Mesothelial cell of epicardium (in vitro differentiated cells): ENCODE measurements at places on chromosomes 3 and 15.

DNA sequence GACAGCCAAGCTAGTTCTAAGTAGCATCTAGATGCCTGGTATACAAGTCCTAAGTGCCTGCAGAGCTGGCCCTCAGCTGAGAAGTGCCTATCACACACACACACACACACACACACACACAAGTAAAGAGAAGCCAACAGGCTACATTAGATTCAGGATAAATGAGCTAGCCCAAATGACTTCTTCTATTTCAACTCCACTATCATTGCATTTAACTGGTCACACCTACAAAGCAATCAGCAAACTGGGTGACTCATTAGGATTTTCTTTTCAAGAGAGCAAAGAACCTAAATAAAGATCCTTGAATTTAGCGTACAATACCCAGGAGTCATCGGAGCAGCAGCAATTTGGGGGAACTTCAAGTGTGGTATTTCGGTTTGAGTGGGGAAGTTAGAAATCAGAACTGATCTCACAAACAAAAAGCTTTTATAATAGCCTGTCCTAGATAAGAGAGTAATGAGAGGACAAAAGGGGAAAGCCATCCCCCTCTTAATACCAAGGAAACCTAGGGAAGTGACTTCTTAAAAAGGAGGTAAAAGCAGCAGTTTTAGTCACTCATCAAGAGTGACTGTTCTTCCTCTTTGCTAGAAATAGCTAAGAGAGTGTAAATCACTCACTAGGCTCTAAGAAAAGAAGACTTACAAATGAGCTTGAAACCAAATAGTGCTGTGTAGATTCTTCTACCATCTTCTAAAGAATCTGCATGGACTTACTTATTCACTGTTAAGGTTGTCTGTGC, 112.7 kb downstream of the TNIK start:
- no peak for DNase-seq

DNA sequence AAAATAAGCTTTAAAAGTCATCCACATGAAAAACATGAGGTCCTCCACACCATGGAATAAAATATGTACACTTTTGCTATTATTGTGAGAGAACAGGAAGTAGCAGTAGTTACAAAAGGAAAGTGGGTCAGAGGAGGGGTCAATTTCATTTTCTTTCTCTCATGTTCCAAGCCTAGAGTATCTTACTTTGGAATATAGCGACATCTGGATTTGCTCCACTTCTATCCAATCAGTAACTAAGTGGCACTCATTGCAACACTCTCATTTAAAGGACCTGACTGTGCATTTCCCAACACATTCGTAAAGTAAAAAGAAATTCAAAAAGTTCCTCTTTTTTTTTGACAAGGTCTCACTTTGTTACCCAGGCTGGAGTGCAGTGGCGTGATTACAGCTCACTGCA, 637.3 kb downstream of the TUSC7 start:
- no peak for DNase-seq

DNA sequence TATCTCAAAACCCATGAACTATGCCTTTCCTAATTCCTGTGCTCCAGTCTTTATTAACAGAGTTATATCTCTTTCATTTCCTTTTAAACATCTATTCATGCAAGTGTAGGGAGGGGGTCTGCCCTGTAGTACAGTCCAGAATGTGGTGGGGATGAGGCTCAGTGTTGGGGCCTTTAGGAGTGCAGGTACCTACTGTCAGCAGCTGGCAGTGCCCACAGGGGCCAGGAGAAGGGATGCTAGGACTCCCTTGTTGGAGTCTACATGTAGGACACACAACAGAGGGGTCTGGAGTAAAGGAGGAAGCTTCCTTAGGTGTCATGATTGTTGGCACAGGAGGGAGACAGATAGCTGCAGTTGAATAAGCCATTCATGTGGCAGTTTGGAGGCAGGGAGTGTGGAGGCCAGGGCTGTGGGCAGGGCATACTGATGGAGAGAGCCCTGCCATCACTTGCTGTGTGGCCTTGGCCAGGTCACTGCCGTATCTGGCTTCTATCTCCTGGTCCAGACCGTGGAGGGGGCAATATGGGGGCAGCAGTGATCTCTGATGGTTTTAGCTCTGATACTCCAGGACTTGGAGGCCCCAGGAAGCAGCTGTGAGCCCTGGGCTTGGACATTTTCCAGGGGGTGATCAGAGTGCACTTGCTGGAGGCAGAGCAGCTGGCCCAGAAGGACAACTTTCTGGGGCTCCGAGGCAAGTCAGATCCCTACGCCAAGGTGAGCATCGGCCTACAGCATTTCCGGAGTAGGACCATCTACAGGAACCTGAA, 29.5 kb downstream of the ESYT3 start:
- DNase-seq: no peak

DNA sequence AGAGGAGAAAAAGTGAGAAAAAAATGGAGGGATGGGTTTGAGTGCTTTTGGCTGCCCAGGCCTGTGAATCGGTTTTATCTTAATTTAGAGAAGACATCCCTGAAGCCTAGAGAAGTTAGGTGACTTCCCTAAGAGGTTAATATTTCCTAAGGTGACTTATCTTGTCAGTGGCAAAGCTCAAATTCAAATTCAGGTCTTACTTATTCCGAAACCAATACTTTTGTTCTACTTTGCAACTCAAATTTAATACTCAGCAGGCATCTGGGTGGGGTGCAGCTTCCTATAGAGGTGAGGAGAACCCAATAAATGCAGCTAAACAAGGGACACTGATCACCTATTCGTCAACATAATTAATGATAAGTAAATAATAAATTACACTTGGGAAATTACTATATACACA, 54.9 kb upstream of the MYRIP start:
- no peak for DNase-seq

DNA sequence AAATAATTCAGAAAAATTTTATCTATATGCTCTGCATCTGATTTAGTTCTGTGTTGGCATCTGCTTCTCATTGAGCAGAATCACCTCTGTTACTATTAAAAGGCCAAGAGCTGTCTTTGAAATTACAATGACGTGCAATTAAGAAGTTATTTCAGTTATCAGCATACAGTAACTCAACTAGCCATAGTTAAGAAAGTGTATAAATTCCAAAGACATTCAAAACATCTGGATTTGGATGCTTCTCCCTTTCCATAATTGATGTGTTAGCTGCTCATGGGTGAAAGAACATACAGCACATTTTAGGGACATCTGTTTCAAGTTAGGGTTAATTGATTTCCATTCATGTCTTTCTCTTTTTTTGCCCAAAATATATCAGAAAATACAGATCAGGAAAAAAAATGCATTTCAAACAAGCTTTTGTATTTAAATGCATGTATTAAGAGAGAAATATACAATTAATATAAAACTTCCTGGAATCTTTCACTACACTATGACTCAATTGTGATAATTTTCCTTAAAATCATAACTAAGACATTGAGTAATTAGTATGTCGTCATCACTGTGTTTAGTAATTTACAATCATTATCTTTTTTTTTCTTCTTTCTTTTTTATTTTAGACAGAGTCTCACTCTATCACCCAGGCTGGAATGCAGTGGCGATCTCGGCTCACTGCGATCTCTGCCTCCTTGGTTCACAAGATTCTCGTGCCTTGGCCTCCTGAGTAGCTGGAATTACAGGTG, 82.7 kb upstream of the MBNL1 start:
- DNase-seq: no peak

DNA sequence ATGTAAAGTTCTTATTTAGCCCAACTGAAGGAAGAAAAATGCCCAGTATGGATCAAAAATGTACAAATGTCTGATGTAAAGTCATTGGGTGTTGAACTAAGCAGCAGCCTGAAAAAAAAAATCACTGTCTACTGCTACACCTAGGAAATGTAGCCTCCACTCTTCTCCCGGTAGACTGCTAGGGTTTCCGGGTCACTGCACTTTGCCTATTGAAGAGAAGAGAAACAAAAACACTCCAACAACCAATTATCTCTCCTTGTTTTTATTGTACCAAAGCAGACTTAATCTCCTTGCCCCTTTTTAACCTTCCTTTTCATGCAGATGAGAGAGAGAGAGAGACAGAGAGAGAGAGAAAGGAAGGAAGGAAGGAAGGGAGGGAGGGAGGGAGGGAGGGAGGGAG, 140.2 kb upstream of the SETMAR start:
- DNase-seq: no peak

DNA sequence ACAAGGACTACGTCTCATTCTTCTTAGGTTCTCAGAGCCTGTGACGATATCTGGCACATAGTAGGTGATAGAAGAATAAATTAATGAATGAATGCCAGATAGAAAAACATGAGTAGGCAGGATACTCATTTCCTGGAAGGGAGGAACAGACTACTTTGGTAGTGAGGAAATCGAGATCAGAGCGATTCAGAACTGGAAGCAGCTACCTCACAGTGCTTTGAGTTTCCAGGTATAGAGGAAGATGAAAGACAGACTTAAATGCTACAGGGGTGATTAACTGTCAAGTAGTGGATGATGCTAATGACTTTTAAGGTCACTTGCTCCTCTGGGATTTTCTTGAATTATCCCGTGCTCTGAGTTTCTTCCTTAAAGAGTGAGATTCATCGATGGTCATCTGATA, 951.5 kb upstream of the CFAP20DC start:
- DNase-seq: no peak

- DNase-seq: no peak
Observed at GRCh38 chr15:99340347-99340746, 89.1 kb downstream of the LRRC28 start.

- no peak for DNase-seq
Observed at GRCh38 chr15:32682569-32682968, 35.2 kb upstream of the GREM1 start.

DNA sequence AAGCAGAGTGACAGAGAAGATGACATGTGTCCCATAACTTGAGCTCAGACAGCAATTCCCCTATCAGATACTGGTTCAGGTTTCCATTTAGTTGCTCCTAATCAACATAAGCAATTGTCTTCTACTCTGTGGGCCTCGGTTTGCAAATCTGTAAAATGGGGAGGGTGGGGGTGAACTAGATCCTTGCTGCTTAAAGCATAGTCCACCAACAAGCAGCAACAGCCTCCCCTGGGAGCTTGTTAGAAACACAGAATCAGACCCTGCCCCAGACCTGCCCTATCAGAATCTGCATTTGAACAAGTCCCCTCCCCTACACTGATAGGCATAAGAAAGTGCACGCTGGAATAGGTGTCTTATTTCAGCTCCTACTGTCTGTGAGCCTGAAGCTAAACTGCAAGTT, 87.8 kb downstream of the CEMIP start:
- DNase-seq: no peak

DNA sequence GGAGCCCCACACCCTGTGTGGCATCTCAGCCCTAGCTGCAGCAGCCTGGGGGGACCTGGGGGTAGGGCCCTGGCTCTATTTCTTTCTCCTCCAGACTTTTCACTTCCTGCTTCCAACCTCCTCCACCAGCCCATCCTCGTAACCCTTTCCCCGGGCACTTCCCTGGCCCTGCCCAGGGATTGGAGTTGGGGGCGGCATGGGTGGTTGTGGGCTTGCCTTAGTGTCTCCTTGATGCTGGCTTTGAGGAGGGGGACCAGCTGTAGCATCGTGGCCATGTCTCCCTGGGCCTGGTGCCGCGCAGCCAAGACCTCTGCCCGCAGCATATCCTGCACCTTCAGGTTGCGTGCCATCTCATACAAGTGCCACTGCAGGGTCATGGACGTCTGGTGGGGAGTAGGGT, 28.1 kb downstream of the CYP11A1 start:
- DNase-seq: no peak

GRCh38 chr15:80367094-80367493, 37.1 kb upstream of the ARNT2 start:
- no peak for DNase-seq

DNA sequence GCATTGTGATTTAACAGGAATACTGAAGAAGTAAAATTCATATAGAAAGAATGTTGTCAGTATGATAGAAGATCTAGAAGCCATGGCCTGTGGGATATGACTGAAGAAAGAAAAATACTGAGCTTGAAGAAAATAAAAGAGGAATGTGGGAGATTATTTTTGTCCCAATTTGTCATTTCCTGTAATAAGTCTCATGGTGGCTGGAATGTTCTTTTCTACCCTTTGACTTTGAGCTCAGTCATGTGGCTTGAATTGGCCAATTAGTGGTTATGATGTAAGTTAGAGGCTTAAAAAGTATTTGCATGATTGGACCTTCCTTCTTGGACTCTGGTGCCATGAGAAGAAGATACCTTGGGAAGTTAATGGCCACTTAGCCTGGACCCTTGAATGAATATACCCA, 14.1 kb downstream of the APH1B start:
- no peak for DNase-seq

DNA sequence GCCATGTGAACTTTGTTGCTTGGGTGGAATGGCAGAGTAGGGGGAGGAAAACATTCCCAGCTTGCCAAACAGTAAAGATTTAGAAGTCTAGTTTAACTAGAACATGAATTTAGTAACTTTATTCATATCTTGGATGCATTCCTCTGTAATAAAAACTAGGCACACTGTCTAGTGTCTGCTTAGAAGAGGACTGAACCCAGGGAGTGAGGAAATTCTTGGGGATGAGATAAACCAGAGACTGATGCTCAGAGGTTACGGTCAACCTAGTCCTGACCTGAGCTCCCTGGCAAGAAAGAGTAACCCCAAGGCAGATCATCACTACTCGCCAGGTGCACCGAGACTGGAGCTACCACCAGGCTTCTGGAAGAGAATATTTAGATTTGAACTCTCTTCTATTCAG, 58.2 kb downstream of the SNRK start:
- DNase-seq: no peak

DNA sequence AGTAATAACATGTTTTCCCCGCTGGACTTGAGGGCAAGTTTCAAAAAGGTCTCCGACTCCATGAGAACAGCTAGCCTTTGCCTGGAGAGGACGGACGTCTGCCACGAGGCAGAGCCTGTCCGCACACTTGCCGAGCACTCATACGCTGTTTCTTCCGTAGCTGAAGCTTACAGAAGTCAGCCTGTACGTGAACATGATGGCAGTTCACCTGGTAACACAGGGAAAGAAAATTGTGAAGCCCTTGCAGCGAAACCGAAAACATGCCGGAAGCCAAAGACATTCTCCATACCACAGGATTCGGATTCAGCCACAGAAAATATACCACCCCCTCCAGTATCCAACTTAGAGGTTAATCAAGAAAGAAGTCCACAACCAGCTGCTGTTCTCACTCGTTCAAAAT, 43.9 kb upstream of the RASA2 start:
- no peak for DNase-seq

GRCh38 chr3:160738048-160738447, 18.0 kb upstream of the PPM1L start:
- no peak for DNase-seq

DNA sequence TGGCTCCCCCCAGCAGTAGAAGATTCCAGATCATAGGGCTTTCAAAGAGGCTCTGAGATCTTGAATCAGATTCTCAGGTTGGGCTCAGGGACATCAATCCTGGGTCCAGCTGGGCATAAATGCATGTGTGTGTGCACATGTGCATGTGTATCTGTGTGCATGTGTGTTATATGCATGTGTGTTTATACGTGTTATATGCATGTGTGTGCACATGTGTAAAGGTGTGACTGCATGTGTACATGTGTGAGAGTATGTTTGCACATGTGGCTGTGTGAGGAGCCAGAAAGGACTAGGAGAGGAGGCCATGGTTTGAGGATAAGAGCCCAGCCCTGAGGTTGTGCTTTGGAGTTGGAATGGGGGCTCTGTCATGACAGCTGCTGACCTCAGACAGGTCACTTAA, 1.8 kb upstream of the MAPKAPK3 start:
- no peak for DNase-seq

GRCh38 chr15:91238644-91239425, 138.8 kb downstream of the SV2B start:
- no peak for DNase-seq
